Spinal cord (tissue), 10 donors: ENCODE measurements at places on chromosomes 7 and 10. TPM values are rescaled to one million over a fixed set of nuclear protein-coding genes. Genes with fewer than 3 reads are reported as not detected.

C10orf71 gene
- polyA plus RNA-seq: 0.27 TPM

LSM8 gene
- 43.2 TPM for polyA plus RNA-seq

- DNase-seq: no peak
Observed at GRCh38 chr7:130219871-130220270, 12.2 kb downstream of the SSMEM1 start.

GRCh38 chr10:29791773-29792172, 157.0 kb upstream of the SVIL start:
- no peak for DNase-seq

DNA sequence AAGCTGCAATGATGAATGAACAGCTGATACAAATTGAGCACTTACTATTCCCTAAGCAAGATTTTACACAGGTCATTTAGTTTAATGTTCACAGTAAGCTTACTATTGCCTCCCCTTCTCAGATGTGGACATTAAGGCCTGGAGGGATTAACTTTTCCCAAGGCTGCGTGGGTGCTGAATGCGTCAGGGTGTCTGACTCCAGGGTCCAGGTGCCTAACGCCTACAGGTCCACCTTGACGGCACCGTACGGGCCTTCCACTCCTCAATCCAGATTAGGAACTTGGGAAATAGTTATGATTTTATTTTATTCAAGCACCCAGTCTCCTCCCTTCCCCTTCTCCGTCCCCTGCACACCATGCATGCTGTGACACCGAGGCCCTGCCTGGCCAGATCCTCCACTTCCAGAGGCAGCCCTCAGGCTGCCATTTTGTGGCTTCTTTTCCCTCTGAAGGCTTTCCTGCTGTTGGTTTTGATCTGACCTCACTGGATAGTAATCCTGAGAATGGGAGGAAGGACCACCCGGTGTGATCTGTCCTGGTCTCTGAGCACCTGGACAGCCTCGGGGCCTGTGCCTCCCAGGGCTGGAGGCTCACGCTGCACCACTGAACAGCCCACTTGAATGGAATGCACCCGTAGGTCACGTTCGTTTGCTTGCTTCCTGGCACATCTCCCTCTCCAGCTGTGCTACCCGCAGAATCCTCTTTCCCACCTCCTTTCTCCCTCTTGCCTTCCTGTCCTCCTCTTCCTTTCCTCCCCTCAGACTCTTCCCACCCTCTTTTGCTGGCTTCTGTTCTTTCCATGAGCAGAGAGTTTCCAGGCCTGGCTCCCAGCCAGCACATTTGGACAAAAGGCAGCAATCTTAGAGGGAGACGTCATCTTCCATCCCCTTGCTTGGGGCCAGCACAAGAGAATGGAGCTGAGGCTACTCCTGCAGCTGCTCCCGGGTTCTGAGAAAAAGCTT, 14.4 kb downstream of the DENND2A start:
- DNase-seq: peak; percentile 92

RBM48 gene
- polyA plus RNA-seq: 18.6 TPM

ANKMY2 gene
- polyA plus RNA-seq: 43.3 TPM

C7orf57 gene
- polyA plus RNA-seq: 4.5 TPM

DNA sequence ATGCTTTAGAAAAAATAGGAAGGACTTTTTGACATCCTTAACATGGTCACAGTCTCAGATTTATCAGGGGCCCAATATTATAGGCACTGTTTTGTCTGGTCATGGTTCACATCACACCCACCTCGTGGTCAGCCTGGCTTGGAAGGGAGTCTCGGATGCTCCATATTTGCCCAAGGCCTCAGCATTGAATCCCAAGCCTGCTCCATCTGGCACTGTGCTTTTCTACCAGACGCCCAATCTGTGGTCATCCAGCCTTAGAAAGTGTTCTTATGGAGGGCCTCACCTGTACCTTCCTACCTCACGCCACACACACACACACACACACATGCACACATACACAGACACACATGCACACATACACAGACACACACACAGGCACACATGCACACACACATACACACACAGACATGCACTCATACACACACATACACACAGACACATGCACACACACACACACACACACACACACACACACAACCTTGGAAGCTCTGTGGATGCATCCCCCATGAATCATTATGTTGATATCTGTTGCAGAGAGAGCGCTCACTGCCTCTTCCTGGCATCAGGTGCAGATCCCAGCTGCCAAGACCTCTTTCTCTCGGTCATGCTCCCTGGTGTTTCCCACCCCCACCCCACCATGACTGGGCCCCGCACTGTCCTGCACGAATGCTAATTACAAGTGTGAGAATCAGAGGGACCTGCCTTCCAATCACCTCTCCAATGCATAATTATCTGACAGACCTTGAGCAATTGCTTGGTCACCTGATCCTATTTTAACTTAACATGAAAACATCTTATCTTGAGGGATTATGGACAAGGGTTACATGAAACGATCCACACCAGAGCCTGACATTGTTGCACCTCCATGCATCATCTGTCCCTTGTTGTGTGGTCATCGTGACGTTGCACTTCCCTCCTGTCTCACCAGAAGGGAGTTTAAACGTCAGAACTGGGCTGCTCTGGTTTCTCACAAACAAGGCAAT, 122.7 kb upstream of the TMEM72 start:
- no peak for DNase-seq

GRCh38 chr7:20777377-20778062, 9.2 kb downstream of the SP8 start:
- DNase-seq: no peak

CPA5 gene
- polyA plus RNA-seq: 0.24 TPM

DNA sequence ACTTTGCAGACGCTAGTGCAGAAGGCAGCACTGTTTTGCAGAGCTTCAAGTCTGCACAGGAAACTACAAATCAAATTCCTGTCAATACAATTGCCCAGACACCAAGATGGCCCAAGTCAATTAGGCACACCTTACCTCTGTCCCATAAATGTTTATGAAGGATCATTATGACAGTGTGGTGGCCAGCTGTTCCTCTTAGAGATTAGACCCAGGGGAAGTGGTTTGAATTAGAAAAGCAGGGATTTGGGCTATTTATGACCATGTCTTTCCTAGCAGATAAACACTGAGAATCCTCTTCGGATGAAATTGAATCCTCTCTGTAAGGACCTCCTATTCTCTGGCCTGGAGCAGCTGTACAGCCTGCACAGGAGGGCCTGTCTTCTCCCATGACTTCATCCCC, 9.9 kb upstream of the NEUROG3 start:
- DNase-seq: no peak

DNA sequence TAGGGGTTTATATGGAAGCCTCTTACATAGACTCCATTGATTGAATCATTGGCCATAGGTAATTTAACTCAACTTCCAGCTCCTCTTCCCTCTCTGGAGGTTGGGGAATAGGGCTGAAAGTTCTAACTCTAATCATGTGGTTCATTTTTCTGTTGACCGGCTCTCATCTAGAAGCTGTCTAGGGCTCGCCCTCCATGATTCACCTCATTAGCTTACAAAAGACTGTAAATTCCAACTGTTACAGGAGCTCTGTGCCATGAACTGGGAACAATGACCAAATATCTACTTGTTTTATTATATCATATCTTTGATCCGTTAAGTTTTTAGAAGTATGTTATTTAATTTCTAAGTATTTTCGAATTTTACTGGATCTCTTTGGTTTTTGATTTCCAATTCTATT, 263.0 kb downstream of the TCF7L2 start:
- no peak for DNase-seq

GRCh38 chr7:45990276-45990675, 69.2 kb upstream of the IGFBP3 start:
- no peak for DNase-seq

PNLIP gene
- polyA plus RNA-seq: 0.57 TPM

DNA sequence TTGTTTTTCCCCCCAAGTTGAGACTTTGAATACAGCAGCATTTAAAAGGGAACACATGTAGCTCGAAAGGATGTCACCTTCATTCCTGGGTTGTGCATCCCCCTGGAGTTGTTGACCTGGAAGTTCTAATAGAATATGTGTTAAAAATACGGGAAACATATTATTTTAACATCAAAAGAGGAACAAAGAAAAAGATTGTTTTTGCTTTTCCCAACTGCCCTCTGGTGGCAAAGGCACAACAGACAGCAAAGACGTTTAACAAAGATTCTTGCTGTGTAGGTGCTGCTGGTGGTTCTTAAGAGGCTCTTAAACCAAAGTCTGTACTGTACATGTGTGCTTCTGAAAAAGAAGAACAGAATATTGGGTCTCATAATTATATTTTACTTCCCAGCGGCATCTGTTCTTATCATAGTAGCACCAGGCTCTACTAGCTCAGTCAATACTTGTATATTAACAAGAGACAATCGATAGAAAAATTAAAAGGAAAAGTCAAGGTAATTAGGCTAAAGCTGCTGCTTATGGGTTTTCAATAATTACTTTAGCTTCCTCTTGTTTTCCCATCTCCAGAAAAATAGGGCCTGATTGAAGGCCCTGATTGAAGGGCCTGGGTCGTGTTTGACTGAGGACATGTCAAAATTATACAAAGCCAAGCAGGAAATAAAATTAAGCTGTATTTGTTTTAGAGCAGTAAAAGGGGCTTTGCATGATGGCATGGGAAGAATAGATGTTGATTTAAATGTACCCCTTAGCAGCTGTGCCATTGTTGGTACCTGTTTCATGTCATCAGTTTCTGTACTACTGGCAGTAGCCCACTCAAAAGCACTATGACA, 384.2 kb upstream of the LRGUK start:
- DNase-seq: no peak

DNA sequence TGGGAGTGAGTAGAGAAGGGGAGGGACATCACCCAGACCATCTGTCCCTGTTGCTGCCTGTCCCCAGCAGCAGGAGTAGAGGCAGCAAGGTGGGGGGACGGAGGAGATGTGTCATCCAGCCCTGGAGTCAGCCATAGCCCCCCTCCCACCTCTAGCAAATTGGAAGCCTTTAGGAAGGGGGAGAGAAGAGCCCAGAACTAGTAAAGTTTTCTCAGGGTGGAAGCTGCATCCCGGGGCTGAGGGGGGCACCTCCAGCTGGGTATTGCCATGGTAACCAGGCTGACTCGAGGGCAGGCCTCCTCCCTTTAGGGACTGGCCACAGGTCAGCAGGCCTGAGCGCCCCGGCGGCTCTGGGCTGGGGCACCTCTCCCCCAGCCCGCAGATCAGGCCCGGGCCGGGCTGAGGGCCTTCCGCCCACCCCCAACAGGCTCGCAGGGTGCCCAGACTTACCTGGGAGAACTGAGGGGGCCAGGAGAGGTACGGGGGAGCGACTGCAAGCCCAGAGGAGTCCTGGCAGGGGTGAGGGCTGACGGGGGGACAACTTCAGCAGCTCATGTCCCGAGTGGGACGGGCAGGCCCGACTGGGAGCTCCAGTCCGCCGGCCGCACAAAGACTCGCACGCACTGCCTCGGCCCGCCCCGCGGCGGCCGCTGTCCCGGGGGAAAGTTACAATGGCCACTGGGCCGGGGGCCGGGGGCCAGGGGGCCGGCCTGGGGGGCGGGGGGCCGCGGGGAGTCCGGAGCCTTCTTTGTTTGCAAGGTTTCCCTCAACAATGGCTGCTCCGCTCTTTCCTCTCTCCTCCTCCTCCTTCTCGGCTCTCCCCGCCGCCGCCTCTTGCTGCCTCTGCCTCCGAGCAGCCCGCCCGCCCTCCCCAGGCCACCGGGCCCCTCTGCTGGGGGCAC, 6.0 kb downstream of the LDB1 start:
- DNase-seq: no peak

DNA sequence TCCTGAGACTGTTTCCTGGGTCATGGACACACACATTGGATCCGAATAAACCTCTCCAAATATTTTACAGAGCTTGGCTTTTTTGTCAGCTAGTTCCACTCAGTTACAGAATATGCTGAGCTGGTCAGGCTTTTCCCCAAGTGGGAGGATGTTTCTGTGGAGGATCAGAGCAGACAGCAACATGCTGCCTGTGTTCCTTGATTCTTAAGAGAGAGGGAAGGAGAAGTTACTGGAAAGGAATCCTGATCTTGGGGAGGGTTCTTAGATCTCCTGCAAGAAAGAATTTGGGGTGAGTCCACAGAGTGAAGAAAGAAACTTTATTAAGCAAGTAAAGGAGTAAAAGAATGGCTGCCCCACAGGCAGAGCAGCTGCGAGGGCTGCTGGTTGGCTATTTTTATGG, 76.8 kb upstream of the RPA3 start:
- DNase-seq: no peak

GRCh38 chr7:155145477-155146255, 75.5 kb downstream of the HTR5A start:
- DNase-seq: no peak

SAP25 gene
- 3.4 TPM for polyA plus RNA-seq

TMEM178B gene
- polyA plus RNA-seq: 46.1 TPM

DNA sequence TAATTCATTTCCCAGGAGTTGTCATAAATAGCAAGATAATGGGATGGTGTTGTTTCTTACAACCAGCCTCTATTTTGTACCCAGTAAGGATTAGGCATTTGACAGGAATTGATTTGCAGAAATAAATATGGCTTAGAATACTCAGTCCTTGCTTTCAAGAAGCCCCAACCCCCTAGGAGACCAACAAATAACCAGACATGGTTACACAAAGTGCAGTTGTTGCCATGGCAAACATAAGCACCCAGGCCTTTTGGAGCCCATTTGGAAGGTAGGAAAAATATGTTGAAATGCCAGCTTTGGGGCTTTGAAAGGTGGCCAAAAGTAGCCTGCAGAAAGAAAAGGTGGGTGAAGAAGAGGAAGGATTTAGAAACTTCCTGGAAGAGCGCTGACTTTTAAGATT, 397.5 kb downstream of the CDC14C start:
- peak; percentile 57 for DNase-seq

DNA sequence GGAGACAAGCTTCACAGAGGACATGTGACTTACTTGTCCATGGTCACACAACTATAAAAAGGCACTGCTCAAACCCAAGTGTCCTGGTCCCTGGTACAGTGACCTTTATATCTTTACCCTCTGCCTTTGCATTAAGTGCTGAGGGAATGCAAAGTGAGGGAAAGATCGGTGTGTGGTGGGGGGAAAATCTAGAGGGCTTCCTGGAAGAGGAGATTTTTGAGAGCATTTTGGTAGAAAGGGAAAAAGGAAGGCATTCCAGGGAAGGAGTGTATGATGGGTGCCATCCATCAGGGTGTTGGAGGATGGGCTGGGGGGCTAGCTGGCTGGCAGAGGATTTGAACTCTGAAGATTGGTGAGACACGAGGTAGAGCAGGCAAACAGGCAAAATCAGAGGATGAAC, 9.3 kb downstream of the ZNF503 start:
- DNase-seq: no peak

- no peak for DNase-seq
Observed at GRCh38 chr7:37284805-37285231, 163.8 kb downstream of the ELMO1 start.

SLC25A13 gene
- polyA plus RNA-seq: 24.9 TPM

GRCh38 chr10:63977329-63977923, 456.2 kb downstream of the REEP3 start:
- peak; percentile 7 for DNase-seq

CFAP43 gene
- polyA plus RNA-seq: 13.4 TPM

UCMA gene
- 0.41 TPM for polyA plus RNA-seq

ASZ1 gene
- polyA plus RNA-seq: not detected

DNA sequence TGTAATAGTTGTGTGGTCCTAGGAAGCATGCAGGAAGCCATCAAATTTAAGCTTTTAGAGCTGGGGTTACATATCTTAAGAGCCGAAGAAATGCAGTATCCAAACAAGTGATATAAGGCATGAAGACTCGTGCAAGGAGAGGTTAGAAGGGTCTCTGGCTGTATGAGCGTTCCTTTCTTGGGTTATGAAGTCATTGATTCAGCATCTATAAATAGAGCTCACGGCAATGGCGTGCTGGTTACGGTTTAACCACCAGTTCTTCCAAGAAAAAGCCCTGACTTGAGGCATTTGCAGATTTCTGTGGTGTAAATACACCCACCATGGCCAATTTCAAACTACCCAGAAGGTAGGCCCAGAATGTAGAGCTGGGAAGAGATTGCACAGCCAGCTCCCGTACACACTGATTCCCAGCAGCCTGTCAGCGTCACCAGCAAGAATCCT, 72.0 kb upstream of the KAT6B start:
- DNase-seq: no peak

- DNase-seq: no peak
Observed at GRCh38 chr7:148303295-148304082, 287.1 kb upstream of the C7orf33 start.
